Caudate nucleus (tissue), 63 donors: ENCODE measurements at places on chromosomes 7 and 10.

DNA sequence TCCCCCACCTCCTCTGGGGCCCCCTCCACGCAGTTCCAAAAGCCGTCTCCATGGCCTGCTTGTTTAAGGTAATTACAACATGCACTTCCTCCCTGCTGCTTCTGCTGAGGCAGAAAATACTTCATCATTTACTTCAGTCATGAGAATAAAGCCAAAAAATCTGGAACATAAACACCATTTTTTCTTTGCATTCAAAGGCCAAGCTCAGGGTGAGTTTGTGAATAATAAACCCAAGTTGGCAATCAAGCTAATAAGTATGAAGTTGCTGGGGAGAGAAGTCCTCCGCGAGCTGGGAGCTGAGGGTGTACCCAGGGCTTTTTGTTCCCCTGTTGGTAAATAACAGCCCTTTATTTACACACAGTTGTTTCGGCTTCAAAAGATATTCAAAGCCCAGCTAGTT is 70.5 kb downstream of the FAM204A start:
- DNase-seq, result no peak

GRCh38 chr10:35019041-35020024 is 70.8 kb downstream of the CUL2 start:
- DNase-seq, result no peak

GRCh38 chr7:155785536-155785935 is 26.7 kb downstream of the SHH start:
- DNase-seq, result no peak

GRCh38 chr10:104090611-104091010 is 4.9 kb upstream of the COL17A1 start:
- no peak for DNase-seq

GRCh38 chr10:70785190-70785589 is at the start of gene TBATA:
Gene TBATA (minus strand): TSS chr10:70785377. CDS start chr10:70783379, 1,998 bp downstream.
- DNase-seq, result no peak

- DNase-seq, result no peak
Measured at GRCh38 chr7:102079140-102080018, 207.3 kb upstream of the SH2B2 start.

GRCh38 chr7:157751951-157752673 is 415.3 kb downstream of the DNAJB6 start:
- DNase-seq, result no peak

DNA sequence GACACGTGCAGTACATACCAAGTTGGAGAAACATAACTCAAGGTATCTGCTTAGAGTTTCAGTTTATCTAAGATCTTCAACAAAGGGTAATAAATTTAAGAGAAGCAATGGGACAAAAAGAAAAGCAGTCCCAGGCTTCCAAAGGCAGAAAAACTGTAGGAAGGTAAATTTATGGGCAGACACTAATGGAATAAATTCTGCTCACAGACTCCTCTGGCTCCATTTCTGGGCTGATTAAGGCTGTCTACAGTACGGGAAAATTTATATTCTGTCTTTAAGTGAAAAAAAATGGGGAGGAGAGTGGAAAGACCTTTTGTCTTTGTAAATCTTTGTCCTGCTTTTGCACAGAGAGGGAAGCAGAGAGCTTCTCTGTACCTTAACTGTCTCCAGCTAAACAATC is 587.5 kb upstream of the IGFBP3 start:
- DNase-seq, result no peak

DNA sequence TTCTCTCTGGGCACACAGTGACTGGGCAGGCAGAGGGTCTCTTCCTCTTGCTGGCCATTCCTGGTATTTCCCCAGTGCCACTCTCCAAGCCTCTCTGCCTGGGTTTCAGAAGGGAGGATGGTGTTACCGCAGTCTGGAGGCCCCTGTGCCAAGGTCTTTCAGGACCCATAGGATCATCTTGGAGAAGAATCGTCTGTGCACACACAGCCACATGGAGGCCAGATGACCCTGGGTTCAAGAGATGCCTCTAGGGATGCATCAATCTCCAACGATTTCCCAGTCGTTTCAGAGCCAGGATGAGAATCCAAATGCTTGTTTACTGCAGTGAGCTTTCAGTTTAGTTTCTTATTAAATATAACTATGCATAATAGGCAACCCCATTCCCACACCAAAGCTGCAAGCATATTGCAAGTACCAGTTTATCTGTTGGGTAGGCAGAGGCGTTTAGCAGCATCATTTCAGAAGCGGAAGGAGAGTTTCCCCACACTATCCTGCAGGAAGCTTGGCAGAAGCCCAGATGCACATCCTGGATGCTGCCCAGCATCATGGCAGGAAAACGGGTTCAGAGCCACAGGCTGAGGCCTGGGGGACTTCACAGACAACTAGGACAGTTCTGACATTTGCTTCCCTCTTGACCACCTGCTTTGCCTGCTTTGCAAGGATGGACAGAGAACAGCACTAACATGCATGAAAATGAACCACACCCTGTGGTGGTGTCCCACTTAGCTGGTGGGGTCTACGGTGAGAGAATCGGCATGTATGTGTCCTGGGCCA is 134.7 kb upstream of the FAM20C start:
- DNase-seq, result no peak

DNA sequence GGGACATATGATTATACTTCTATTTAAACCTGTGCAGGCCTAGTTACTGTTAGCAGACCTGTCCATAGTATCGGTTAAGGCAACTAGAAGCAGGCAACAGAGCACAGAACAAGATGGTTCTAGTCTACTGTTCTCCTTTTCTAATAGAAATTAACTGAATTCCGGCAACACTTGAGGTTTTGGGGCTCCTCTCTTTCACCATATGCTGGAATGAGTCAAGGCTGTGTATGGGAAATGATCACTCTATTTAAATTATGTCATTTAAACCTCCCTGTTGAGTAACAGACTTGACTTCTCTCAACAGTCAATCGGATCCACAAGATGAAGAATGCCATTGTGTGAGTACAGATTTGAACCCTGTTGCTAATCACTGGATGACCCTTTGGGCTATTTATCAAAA is 6.2 kb upstream of the OTUD1 start:
- no peak for DNase-seq

DNA sequence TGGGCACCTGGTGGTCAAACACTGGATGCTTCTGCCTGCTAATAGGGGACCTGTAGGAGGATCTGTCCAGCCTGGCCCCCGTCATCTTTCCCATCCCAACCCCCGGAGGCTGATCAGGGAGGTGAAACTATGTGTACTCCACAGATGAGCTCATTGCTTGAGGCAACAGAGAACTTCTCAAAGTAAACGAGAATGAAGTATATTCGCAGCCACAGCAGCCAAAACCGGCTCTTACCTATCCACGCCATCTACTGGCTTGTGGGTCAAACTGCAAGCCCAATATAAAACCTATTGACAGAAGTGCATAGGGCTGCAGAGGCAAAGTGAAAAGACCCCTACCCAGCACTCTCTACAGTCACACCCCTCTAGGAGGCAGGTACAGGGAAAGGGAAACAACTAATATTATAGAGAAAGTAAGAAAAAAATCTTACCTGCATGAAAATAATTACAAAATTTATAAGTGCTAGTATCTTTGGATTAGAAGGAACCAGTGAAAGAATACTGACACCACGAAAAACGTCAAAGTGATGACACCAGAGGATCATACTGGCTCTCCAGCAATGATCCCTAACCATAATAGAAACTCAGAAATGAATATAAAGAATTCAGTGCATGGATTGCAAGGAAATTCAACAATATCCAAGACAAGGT is 973.5 kb downstream of the ANKRD7 start:
- DNase-seq, result no peak

DNA sequence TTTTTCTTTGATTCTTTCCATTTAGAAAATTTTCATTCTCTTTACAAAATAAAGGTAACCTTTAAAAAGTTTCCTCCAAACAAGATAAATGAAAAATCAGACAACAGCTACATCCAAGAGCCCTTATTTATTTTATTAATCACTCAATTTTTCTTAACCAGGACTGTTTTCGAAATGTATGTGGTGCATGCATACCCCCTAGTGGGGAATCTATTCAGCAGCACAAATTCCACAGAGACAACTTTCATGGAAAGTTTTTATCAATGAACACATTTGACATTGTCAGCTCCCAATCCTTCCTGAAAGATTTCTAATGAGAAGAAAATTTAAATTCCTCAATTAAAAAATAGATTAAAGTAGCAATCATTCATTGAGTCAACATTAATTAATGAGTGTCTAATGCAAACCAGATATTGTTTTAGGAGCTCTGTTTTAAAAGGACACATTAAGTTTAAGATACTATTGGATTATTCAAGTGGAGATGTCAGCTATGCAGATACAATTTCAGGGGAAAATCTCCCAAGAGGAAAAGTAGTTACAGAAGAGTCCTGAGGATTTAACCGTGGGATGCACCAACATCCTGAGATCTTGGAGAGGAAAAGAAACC is 5.2 kb upstream of the HTR7 start:
- DNase-seq, result no peak

DNA sequence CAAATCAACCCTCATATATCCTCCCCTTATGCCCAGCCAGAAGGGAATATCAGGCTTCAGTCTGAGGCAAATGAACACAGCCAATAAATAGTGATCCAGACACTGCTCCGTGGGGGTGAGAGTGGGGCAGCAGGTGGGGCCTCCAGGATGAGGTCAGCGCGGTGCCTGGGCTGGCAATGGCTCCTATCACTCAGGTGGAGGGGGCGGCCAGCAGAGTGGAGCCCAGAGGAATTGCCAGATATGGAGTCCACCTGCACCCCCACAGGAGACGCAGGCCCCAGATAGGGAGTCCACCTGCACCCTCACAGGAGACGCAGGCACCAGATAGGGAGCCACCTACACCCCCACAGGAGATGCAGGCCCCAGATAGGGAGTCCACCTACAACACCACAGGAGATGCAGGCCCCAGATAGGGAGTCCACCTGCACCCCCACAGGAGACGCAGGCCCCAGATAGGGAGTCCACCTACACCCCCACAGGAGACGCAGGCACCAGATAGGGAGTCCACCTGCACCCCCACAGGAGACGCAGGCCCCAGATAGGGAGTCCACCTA is 78.0 kb upstream of the PPP2R2D start:
- DNase-seq, result no peak

GRCh38 chr7:147041438-147041837 is 924.8 kb downstream of the CNTNAP2 start:
- DNase-seq, result no peak
